Ammon's horn (tissue), 1 donor: ENCODE measurements at places on chromosomes 4 and X.

- no peak for DNase-seq
Measured at GRCh38 chr4:86218746-86219473, 140.9 kb downstream of the MAPK10 start.

- DNase-seq, result no peak
Measured at GRCh38 chrX:135315864-135316263, 6.6 kb downstream of the ETDC start.

DNA sequence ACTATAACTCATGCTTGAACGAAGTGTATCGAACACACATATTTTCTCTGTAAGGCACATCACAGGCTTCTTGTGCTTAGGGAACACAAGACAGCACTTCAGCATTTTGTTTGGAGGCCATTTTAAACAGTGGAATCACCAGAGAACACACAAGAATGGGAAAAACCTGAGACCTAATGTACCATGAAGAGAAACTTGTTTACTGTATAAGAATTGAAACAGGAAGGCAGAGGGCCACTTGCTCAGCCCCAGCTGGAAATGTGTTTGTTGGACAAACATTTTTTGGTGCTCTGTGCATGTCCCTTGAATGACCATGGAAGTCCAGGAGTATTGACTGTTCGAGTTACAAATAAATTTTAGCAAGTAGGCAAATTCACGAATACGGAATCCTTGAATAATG, 47.5 kb downstream of the RAPGEF2 start:
- no peak for DNase-seq

DNA sequence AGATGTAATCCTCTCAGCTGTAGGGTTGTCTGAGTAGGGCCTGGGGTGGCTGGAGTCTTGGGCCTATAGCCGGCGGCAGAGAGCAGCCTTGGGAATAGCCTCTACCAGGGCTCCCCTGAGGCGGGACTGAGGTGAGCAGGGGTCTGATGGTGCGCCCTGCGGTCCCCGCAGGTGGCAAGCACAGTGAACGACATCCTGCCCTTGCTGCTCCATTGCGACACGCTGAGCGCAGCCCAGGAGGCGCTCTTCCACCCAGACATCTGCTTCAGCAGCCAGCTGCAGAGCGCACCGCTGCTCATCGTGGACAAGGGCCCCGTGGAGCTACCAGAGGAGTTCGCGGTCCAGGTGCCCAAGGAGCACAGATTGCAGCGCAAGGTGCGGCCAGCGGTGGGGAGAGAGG, 317.0 kb downstream of the ADGRL3 start:
- DNase-seq, result no peak

DNA sequence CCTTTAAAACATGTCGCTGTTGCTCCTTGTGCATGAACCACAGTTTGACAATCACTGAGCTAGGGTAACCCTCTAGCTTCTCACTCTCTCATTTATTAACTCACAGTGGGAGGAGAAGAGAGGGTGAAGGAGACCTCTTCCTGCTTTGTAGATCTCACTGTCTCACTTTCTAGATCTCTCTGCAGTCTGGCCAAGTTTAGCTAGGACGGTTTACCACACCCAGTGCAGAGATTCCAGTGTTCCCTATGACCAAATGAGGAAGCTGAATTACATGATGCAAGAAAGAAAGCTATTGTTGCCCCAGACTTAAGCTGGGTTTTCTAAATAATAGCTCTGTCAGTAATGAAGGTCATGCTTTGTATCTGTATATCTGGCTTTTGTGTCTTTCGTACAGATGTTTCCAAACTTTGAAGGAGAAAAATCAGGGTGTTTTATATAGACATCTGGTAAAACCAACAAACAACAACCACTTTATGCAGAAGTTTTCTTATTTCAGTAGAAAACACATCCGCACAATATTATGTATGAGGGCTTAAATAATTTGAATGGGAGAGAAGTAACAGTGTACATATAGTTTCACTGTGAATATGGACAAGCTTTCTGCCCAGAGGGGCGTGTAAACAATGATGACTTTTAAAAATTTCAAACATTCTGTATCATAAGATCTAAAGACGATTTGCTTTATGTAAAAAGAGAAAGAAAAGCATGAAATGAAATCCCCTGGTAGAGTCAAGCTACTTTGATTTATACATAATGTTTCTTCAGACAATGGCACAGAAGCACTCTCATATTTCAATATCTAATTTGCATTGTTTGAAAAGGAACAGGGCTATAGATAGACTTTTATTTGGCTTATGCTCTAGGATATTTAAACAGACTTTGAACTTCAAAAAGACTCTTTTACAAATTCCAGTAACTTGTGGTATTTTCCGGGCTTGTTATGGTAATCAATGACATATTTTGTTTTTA, 582.3 kb downstream of the FSTL5 start:
- DNase-seq, result peak; percentile 32
